ENCODE measurements at places on chromosomes 12 and 14.

DNA sequence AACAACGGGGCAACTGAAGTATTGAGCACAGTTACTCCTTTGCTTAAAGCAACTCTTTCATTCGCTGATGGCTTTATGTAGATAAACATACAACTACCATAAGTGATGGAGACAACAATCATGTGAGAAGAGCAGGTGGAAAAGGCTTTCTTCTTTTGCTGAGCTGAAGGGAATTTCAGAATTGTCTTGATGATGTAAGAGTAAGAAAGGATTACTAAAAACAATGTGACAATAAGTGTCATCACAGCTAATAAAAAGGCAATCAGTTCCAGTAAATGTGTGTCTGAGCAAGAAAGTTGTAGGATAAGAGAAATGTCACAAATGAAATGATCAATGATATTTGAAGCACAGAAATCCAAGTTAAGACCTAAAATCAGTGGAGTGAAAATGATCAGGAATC lies 647 bp downstream of the OR6C70 start:
- DNase-seq = no peak

GRCh38 chr12:28253161-28253641 lies 62.9 kb downstream of the CCDC91 start:
- DNase-seq = no peak

DNA sequence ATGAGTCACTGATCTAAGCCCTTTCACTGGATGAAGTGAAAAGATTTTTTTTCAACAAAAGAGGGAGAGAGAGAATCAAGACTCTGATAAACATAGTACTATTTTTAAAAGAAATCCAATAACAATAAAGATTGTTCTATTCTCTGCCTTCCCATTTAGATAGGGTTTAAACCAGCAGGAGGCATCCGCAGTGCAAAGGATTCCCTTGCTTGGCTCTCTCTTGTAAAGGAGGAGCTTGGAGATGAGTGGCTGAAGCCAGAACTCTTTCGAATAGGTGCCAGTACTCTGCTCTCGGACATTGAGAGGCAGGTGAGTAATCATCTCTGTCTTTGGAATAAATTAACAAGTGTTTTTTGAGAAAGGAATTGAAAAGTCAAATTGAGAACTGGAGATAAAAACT lies 124.9 kb downstream of the DERA start:
- no peak for DNase-seq

- DNase-seq = no peak
Observed at GRCh38 chr12:45726603-45727300, 2.8 kb upstream of the ARID2 start.

GRCh38 chr12:111359231-111359913 lies 9.5 kb downstream of the PHETA1 start:
- DNase-seq = no peak

- no peak for DNase-seq
Observed at GRCh38 chr14:100406505-100407131, 83.5 kb downstream of the SLC25A47 start.

- no peak for DNase-seq
Observed at GRCh38 chr12:80129895-80130530, 30.7 kb downstream of the OTOGL start.

GRCh38 chr12:69415471-69416275 lies 54.5 kb upstream of the FRS2 start:
- DNase-seq = peak; percentile 29

DNA sequence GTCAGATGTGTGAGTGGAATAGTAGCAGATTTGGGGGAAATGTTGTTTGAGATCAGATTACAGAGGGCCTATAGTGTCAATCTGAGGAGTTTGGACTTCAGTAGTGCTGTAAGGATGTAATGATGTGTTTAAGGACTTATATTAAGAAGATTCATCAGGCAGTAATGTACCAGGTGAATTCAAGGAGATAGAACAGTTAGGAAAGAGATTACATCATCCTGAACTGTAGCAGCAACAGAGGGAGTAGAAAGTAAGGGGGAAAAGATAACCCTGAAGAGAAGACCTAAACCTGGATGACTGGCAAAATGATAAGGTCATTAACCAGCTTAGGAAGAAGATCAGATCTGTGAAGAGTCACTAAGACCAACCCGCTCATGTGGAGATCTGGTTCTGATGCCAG lies 349.4 kb downstream of the PDZRN4 start:
- no peak for DNase-seq

DNA sequence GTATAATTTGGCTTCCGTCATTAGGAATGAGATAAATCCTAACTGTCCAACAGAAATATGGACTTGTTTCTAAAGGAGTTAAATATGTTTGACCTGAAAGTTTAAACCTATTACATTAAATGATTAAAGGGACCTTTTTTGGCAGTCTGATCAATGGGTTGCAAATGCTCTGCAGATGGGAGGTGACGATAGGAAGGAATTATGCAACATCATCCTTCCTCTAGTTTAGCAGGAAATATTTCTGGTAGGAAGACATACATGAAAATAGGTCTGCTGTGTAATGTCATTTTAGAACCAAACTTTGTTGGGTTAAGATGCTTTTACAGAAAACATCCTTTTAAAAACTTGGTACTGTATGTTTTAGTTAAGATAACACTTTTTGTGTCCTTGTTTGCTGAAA lies 2.6 kb downstream of the LRRC10 start:
- no peak for DNase-seq

DNA sequence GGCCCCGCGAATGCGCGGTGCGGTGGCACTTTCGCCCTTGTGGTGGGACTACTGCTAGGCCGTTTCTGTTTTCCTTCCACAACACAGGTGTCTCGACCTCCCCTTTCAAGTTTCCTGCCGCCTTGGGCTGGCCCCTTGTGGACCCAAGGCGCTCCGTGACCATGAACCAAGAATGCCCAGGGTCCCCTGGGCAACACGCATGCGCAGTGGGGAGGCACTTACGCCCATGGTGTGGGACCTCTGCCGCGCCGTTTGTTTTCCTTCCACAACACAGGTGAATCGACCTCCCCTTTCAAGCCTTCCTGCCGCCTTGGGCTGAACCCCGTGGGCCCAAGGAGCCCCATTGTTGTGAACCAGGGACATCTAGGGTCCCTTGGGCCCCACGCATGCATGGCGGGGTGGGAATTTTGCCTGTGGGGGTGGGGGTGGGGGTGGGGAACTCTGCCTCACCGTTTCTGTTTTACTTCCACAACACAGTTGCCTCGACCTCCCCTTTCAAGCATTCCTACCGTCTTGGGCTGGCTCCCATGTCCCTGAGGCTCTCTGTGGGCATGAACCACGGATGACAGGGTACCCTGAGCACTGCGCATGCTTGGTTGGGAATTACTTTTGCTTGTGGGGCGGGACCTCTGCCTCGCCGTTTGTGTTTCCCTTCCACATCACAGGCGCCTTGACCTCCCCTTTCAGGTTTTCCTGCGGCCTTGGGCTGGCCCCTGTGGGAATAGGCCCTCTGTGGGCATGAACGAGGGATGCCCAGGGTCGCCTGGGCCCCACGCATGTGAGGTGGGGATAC lies 355.1 kb downstream of the ALG10 start:
- DNase-seq = no peak

DNA sequence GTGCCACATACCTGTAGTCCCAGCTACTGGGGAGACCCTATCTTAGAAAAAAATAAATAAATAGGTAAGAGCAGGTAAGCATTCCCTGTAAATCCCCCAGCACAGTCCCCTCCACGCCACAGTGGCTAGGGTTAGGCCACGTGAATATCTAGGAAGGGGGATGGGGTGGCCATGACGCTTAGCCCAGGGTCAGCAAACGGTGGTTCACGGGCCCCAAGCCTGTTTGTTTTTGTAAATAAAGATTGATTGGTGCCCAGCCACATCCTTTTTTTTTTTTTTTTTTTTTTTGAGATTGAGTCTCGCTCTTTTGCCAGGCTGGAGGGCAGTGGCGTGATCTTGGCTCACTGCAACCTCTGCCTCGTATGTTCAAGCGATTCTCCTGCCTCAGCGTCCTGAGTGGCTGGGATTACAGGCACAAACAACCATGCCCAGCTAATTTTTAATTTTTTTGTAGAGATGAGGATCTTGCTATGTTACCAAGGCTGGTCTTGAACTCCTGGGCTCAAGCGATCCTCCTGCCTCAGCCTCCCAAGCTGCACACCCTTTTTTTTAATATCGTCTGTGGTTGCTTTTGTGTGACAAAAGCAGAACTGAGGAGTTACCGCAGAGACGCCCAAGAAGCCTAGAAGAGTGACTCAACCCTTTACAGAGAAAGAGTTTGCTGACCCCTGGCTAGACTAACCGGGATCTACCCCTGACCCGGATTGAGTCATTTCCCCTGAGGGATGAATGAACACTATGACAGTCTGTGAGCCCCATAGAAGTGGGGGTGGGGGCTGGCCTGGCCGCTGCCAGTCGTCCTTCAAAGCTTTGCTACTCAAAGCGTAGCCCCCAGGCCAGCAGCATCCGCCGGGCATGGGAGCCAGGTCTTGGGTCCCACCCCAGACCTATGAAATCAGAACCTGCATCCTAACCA lies 113.7 kb upstream of the NCOR2 start:
- no peak for DNase-seq

GRCh38 chr14:100025111-100025510 lies 40.1 kb upstream of the EVL start:
- DNase-seq = no peak

DNA sequence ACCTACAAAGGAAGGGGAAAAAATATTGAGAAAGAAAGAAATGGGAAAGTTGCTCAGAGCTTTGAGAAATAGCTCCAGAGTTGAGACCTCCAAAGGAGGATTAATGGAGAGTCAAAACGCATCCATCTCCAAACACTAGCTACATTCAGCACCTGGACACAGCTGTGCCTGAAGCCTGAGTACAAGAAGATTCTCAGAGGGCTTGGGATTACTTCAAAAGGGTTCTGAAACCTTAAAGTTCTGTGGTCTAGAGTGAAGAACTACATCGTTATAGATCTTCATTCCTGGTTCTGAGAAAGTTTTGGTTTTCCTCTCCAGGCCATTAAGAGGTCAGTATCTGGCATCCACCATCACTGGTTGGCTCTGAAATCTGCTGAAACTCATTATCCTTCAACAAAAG lies 10.5 kb upstream of the TMED10 start:
- no peak for DNase-seq

DNA sequence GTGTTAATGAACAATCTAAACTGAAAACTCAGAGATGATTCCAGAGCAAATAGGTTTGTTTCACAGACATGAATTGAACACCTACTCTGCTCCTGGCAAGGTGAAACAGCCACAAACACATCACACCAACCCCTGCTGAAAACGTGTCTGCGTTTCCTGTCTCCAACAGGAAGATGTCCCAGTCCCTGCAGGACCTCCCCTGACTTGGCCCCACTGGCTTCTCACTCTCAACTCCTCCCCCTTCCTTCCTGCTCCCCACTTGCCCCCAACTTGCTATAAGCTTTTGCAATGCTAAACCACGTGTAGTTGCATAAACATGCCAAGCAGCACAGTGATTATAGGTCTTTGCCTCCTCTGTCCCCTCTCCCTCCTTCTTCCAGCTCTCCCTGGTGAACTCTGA lies 567.6 kb downstream of the BCL11B start:
- no peak for DNase-seq

DNA sequence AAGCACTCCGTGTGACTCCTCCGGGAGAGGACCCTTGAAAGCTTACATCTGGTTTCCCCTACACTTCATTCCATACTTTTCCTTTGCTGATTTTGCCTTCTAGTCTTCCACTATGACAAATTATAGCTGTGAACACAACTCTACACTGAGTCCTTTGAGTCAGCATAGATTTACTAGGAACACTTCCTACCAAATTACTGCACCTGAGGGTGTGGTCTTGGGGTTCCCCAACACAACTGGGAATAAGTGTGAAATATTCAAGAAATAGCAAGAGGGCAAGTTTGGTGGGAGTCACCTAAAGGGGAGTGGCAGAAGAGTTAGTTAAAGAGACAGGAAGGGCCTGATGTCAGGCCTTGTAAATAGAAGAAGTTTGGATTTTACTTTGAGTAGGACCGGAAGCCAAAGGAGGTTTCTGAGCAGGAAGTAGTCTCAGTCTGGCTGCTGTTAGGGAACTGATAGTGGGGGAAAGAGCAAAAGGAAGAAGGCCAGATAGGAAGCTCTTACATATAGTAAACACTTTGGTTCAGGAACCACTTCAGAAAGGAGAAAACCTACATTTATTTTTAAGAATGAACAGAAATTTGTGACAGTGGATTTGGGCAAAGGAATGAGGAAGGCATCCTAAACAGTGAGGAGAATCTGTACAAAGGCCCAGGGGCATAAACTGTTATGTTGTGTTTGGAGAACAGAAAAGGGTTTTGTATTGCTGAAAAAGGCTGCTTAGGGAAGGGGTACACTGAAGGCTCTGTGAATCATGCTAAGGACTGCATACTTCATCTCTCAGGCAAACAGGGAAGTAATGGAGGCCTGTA lies 14.2 kb downstream of the SEL1L start:
- DNase-seq = no peak

GRCh38 chr14:55333711-55334485 lies 62.7 kb downstream of the FBXO34 start:
- no peak for DNase-seq

- no peak for DNase-seq
Observed at GRCh38 chr12:53613821-53614220, 12.4 kb downstream of the ATF7 start.

GRCh38 chr12:15196221-15196620 lies 25.0 kb downstream of the RERG start:
- DNase-seq = no peak

- DNase-seq = no peak
Observed at GRCh38 chr12:88310666-88311065, 168.6 kb downstream of the TMTC3 start.

GRCh38 chr12:52149651-52150241 lies 42.1 kb downstream of the KRT80 start:
- no peak for DNase-seq

GRCh38 chr12:8037046-8037663 lies 4.6 kb downstream of the FOXJ2 start:
- DNase-seq = no peak

GRCh38 chr14:54567224-54567638 lies 303 bp downstream of the SAMD4A start:
- no peak for DNase-seq

GRCh38 chr12:99042226-99042625 lies 397.1 kb downstream of the APAF1 start:
- DNase-seq = no peak

DNA sequence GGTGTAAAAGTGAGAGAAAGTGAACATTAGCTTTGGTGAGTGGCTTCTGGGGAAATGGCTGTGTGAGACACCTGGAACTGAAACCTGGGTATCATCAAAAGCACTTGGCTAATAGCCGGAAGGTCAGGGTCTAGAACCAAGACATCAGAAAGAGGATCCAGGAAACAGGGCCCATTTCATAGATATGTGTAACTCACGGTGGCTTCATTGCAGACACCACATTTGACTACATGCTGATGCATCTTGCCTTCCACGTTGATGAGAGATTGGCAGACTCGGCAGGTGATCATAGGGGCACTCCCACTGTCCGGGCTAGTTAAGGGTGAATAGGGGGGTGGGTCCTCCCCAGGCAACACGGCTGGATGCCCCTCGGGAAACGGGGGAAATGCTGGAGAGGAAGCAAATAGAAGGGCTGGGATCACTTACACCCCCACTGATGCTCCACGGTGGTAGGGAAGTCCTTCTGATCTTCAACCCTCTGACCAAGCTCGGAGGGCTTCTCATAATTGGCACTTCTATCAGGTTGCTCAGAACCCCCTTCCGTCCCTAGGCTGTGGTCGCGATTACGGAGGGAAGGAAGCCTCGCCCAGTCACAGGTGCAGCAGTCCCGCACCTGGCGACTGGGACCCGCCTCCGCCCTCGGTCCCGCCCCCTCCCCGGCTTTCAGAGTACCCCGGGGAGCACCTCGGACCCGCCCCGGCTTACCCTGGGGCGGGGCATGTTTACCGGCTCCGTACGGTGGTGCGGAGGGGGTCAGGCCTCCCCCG lies 593 bp downstream of the PIP4P1 start:
- DNase-seq = peak; percentile 54

All from NCI-H446 (cell line).